ENCODE measurements at places on chromosomes 1 and 21. TPM values are rescaled to one million over a fixed set of nuclear protein-coding genes. Genes with fewer than 3 reads are reported as not detected.

DNA sequence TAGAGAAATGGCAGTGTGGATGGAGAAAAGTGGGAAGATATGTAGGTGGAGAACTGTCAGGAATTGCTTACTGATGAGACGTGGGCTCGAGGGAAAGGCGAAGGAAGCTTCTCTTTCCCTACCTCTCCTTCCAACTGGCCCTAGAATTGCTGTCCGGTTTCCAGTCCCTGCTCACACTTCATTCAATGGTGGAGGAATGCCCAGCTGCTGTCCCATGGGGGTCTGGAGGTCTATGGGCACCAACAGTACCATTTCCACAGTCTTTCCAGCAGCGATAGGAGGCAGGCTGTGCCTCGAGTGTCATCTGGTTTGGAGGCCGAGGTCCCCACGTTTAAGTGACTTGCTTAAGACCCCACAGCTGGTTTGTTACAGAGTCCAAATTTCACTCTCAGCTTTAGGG is 31.5 kb upstream of the CD1D start:
- ATAC-seq = no peak

DNA sequence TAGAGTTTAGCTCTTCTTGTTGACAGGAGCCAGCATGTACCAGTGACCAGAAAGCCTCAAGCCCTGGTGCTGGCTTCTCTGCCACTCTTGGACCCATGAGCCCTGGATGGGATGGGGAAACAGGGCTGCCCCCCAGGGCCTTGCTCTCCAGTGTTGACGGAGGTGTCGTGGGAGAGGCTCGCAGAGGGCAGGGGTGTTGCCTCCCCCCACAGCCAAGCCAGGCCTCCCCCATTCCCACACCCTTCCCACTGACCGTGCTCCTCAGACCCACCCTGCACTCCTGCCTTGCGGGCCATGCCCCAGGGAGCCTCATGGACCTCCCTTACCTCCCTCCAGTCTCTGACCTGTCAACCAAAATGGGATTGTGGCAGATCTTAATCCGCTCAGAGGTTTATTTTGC is 123.8 kb upstream of the COL6A1 start:
- ATAC-seq = no peak

DNA sequence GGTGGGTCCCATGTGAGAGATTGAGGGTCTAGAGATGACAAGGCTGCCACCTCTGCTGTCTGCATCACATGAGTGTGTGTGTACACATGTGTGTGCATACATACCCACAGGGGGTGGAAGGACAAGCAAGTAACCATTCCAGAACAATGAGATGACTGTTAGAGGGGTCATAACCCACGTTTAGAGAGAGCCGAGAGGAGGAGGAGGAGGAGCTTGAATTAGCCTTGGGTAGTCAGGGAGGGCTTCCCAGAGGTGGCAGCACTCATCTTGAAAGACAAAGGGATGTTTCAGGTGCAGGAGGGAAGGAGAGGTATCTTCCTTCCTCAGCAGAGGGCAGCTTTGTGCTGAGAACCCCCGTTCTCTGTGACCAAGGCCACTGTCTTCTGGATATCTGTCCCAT is 21.3 kb downstream of the TNFRSF1B start:
- ATAC-seq = no peak

- no peak for ATAC-seq
Observed at GRCh38 chr1:40905061-40905460, 42.9 kb upstream of the CITED4 start.

GRCh38 chr1:25816112-25816718 is 3.5 kb upstream of the MTFR1L start:
- no peak for ATAC-seq

DNA sequence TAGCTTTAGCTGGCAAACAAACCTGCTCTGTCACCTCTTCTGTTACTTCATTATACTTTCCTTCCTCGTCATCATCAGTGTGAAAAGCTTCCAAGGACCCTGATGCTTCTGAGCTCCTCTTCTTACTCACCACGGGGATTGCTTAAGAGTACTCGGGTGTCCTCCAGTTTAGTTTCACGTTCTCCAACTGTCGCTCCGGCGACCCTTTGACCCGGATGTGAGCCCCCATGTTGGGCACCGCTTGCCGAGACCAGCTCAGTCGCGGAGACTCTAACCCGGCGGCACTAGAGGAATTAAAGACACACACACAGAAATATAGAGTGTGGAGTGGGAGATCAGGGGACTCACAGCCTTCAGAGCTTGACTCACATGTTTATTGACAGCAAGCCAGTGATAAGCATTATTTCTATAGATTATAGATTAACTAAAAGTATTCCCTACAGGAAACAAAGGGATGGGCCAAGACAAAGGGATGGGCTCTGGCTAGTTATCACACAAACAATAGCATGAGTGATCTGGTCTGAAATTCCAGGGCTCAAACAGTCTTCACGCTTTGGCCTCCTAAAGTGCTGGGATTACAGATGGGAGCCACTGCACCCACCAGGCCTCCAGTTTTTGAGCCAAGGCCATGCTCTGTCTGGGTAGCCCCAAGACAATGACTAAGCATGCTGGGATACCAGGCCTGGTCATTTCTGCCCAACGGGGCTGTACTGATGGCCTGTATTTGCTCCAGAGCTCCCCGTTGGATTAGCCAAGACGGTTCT is 30.1 kb upstream of the ENO1 start:
- no peak for ATAC-seq

GRCh38 chr1:41144285-41144684 is 97.8 kb downstream of the SCMH1 start:
- no peak for ATAC-seq

- ATAC-seq = no peak
Observed at GRCh38 chr1:201745023-201745422, 83.9 kb upstream of the IPO9 start.

GRCh38 chr1:174274884-174275283 is 115.6 kb downstream of the RABGAP1L start:
- ATAC-seq = no peak

DNA sequence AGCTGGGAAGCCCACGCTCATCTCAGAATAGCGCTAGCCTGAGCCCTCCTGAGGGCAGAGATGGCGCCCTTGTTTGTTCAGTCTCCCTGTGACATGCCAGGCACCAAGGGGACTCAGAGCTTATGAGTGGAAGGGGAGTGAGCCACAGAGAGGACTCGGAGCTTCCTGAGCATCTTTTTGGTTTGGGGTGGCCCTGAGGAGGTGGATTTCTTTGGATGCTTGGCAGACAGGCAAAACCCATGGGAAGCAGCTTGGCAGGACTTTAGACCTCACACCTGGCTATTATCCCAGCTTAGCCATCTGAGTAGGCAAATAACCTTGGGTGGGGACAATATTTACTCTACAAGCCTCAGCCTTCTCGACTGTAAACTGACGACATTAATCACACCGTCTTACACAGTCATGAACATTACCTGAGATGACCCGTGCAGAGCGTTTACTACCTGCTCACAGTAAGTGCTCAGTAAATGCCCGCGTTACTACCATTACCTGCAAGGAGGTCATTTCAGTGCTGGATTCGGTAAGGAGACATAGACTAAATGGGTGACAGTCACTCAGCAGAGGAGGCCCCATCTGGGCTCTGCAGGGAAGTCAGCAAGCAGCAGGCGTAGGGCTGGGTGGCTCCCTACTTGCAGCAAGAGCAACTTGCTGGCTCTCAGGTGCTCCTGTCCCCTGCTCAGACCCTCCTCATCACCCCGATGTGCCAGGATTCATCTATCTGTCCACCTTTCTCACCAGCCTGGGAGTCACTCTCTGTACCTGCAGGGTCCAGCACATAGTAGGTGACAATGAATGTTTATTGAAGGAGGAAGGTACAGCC is 54.9 kb downstream of the KLHDC7A start:
- no peak for ATAC-seq

The OR10Z1 gene
- not detected for total RNA-seq

The AK4 gene
- total RNA-seq = 112 TPM

The RNF186 gene
- total RNA-seq = not detected

The S100A2 gene
- total RNA-seq = 10.1 TPM

The C1QB gene
- not detected for total RNA-seq

Data from activated T-helper 17 cell treated with anti-CD3 and anti-CD28 coated beads, Interleukin-2, amount 50 U/mL, for 72 hours (primary cell).